Activated T-cell treated with anti-CD3 and anti-CD28 coated beads, Interleukin-2, amount 50 U/mL, for 24 hours (primary cell): ENCODE measurements at places on chromosomes 2 and 18.

DNA sequence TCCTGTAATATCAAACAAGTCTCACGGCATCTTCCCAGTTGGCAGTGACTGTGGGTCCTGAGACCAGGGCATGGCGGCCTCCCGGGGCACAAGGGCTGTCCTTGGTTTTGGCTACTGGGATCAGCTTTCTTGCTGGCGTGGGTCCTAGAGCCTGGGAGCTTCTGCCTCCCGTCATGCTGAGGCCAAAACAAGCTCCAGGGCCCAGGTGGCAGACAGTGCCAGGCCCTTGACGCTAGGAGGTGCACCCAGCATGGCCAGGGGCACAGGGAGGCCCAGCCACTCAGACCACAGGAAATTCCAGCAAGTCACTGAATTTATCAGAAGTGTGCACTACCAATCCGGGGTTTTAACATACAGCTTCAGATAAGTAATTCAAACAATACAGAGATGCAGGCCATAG is 184.7 kb downstream of the EIPR1 start:
- DNase-seq, result no peak
- no peak overlapping the region for H3K27ac ChIP-seq
- H3K36me3 ChIP-seq, result peaks cover 89% of the 10 kb centered on the region
- H3K4me1 ChIP-seq, result no peaks in the 10 kb centered on the region
- no peak overlapping the region for H3K4me3 ChIP-seq
- no peaks in the 10 kb centered on the region for H3K27me3 ChIP-seq

DNA sequence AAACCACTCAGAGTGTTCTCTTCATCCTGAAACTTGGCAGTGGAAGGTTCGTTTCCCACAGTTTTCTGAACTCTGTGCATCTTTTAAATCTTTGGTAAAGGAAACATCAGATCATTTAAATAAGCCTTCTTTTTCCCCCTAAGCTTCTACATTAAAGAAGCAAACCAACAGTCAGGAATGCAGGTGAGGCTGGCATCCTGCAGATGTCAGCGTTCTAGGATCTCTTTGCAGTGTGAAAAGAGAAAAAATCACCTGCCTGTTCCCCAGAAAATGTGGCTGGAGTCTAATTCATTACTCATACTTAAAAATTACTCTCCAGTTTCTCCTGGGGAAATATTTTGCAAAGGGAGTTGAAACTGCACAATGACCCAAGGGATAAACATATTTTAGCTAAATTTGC is 64.5 kb upstream of the ZCCHC2 start:
- no peaks in the 10 kb centered on the region for H3K36me3 ChIP-seq
- no peak overlapping the region for H3K27ac ChIP-seq
- H3K4me3 ChIP-seq, result no peak overlapping the region
- peaks cover 19% of the 10 kb centered on the region for H3K27me3 ChIP-seq
- DNase-seq, result no peak
- H3K4me1 ChIP-seq, result peaks cover 6% of the 10 kb centered on the region

- H3K4me3 ChIP-seq, result no peak overlapping the region
- no peaks in the 10 kb centered on the region for H3K36me3 ChIP-seq
- H3K27me3 ChIP-seq, result peaks cover 21% of the 10 kb centered on the region
- H3K27ac ChIP-seq, result no peak overlapping the region
- DNase-seq, result no peak
Measured at GRCh38 chr2:221612161-221612560, 40.1 kb upstream of the EPHA4 start.

DNA sequence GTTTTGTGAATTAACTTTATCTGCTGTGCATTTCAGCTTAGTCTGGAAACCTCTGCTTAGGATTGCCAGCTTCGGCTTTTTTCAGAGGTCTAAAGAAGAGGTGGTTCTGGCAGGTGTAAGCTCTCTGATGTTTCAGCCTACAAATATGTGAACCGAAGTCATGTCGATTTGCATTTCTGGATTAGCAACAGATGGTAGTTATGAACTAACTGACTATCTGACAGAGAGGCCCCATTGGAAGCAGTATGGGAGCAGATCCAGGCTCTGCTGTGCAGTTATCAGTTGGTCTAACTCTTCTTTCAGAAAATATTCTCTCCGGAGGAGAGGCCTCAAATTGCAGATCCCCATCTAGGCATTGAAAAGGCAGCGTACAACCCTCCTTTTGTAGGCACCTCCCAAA is 32.7 kb upstream of the SPRED2 start:
- peaks cover 15% of the 10 kb centered on the region for H3K27me3 ChIP-seq
- no peak overlapping the region for H3K27ac ChIP-seq
- H3K4me1 ChIP-seq, result no peaks in the 10 kb centered on the region
- no peak overlapping the region for H3K4me3 ChIP-seq
- H3K36me3 ChIP-seq, result no peaks in the 10 kb centered on the region
